Stimulated activated CD4-positive, alpha-beta T cell treated with anti-CD3 and anti-CD28 coated beads, Interleukin-12 subunit alpha, Interleukin-12 subunit beta, amount 100 ng/mL, for 48 hours (primary cell): ENCODE measurements at places on chromosomes 7 and 10.

DNA sequence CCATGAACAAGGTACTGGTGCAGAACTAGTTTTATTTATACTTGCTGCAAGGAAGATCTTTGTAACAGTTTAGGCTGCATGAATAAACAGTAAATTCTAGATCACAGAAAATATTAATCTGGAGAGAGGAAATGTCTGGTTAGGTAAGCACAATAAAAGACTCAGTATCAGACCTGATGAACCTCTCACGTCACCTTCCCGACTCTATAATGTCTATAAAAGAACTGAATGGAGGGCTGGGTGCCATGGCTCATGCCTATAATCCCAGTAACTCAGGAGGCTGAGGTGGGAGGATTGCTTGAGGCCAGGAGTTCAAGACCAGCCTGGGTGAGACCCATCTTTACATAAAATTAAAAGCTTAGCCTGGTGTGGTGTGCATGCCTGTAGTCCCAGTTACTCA lies 65.9 kb downstream of the FAM171A1 start:
- no peak for DNase-seq

DNA sequence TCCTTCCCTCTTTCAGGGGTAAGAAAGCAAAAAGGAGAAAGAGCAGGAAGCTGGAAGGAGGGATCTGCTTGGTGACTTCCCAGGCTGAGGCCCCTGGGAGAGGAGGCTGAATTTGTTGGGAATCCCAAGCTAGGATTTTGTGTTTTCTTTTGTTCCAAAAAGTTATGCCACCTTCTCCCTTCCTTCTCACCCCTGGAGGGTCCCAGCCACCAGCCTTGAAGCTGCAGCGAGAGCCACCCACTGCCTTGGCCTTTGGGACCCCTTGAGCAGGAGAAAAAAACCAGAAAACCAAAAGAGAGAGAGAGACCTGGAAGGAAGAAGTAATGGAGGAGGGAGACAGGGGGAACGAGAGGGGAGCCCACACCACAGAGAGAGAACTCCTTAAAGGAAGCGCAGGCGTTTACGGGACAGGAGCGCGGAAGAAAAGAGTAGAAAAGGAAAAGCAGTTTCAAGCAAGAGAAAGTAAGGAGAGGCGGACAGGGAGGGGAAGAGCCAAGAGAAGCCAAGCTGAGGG lies 7.2 kb downstream of the VAX1 start:
- no peak for DNase-seq

- DNase-seq: no peak
Measured at GRCh38 chr7:39105720-39106119, 128.0 kb downstream of the POU6F2 start.

GRCh38 chr7:149690688-149691446 lies 82.5 kb downstream of the ZNF467 start:
- DNase-seq: no peak

- DNase-seq: no peak
Measured at GRCh38 chr7:24419511-24419910, 135.5 kb downstream of the NPY start.

DNA sequence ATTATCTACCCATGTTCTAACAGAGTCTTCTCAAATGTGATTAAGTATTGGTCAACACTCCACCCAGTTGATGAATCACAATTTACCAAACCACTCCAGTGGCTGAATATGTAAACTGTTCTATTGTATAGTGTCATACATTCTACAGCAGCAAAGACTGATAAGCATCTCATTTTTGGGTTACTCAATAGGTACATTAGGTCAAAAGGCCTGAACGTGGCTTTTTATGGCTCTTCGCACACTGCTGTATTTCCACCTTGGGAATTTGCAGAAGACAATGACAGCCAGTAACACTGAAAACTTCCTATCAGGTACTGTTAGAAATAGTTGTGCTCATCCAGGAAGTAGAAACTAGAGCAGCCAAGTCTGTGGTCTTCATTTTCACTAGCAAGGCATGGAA lies 166.9 kb downstream of the GLI3 start:
- no peak for DNase-seq

- no peak for DNase-seq
Measured at GRCh38 chr7:44283381-44284211, 41.8 kb downstream of the CAMK2B start.

GRCh38 chr10:79241629-79241989 lies 105.7 kb upstream of the PPIF start:
- DNase-seq: no peak

DNA sequence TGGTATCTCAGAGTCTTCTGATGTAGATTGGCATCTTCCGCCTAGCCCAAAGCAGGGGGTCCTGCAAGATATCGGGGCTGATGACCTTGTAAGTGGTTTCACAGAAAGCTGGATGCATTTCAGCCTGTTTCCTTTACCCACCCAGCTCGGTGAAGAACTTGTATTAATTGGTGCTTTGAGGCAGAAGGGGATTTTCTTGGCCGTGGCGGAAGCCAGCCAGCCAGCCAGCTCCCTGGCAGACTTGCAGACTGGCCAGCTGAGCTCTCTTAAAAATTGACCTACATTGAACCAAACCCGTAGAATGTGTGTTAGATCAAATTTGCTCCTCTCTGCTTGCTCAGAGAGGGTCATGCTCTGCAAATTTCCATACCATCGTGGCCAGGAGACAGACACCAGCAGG lies 218.4 kb downstream of the ADAM12 start:
- DNase-seq: no peak

DNA sequence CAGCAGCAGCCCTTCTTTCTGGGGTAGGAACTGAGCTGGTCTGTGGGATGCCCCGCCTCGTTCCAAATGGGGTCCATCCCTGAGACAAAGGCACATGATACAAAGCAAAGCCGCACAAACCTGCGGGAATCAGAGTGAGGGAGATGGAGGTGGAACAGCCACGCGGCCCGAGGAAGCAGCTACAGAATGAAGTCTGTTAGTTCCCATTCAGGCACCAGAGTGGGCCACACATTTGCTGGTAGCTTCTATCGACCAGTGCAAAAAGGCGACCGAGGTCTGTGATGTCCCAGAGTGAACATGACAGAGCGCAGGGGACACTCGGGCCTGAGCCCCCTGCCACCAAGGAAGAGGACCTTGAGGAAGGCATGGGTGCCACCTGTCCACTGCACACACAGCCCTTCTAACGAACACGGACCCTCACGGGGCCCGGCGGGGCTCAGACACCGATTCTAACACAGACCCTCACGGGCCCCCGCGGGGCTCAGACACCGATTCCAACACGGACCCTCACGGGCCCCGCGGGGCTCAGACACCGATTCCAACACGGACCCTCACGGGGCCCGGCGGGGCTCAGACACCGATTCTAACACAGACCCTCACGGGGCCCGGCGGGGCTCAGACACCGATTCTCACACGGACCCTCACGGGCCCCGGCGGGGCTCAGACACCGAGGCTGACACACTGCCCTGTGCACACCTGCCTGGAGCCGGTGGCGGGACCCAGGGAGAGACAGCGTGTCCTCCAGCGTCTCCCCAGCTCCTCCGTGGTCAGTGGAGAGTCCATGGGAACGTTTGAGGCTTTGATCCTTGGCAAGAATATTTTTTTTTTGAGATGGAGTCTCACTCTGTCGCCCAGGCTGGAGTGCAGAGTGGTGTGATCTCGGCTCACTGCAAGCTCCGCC lies 32.8 kb upstream of the FAM20C start:
- no peak for DNase-seq

DNA sequence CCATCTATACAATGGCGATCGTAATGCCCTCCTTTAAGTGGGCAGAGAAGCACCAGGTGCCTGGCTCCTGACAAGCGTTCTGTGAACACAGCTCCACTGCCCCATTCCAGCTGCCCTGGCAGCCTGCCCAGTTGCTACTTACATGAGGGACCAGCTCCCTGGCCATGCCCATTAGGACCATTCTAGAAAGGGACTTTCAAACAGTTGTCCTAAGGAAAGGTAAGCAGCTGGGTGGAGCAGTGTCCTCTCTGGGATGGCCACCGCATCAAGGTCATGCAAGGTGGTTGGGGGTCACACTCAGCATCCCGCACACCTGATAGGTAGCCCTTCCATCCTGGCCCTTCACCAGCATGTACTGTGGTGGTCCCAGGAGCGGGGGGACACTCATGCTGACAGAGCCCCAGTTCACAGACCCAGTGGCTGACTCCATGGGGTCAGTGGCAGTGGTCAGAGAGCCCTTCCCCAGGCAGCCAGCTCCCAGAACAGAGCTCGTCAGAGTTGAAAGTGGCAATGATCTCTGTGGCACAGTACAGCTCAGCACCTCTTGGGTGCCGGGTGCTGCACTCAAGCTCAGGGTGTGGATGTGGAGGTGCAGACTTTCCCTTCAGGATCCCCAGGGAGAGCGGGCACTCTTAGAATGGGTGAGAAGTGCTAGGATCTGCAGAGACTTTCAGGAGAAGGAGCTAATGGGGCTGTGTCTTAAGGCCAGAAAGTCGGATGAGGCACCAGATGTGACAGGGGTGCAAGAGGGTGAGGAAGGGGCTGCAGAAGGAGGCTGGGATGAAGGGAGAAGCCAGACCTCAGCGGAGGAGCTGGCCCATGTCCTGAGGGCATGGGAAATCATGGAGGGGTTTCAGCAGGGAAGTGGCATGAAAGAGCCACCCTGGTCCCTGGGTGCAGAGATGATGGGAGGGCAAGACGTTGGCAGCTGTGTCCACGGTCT lies 10.9 kb downstream of the MMRN2 start:
- DNase-seq: no peak

DNA sequence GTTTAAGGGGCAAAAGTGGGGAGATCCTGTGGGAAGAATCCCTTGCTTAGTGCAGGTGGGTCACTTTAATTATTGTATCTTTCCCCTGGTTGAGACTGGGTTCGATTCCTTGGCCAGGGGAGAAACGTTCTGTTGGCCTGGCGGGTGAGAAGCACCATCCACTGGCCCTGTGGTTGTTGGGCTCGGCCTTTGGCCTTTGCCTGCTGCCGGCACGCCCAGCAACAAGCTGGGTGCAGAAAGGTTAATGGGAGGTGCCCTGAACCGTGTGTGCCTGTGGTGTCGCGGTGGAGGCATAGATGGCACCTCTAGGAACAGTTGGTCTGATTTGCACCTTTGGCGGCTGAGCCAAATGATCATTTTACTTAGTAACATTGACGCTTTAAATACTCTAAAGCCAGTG lies 363.6 kb upstream of the CNTNAP2 start:
- DNase-seq: no peak

GRCh38 chr7:40041456-40041855 lies 91.4 kb downstream of the CDK13 start:
- no peak for DNase-seq

DNA sequence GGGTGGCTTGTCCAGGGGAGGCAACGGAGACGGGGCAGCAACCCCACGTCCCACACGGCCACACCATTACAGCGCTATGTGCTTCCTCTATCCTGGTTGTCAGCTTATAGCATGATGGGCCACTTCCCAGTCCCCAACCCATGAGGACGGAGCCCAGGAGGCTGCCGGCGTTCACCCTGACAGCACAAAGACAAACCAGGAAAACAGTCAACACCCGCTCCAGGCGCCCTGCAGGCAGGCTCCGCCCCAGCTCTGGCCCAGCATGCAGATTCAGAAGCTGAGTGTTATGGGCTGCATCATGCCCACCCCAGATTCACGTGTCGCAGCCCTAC lies 14.8 kb downstream of the WDR86 start:
- no peak for DNase-seq

DNA sequence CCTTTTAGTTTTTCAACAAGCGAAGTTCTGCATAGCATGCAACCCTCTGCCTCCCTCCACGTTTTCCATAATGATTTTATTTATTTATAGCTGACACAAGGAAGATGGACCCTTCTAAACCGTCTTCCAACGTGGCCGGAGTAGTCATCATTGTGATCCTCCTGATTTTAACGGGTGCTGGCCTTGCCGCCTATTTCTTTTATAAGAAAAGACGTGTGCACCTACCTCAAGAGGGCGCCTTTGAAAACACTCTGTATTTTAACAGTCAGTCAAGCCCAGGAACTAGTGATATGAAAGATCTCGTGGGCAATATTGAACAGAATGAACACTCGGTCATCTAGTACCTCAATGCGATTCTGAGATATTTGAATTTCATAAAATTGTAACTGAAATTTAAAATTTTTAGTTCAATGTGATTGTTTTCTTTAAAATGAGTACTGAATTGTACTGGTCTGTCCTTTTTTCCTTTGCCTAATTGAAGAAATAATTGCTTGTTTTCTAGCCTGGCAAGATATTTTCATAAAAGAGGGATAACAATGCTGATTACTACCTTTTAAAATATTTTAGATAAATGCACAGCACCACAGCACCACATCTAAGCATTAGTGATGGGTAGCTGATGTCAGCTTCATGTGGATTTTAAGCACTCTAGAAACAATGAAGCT lies 41.5 kb upstream of the SLC39A12 start:
- no peak for DNase-seq

- DNase-seq: no peak
Measured at GRCh38 chr7:96041171-96041570, 268.8 kb downstream of the DYNC1I1 start.

- no peak for DNase-seq
Measured at GRCh38 chr7:106041140-106041717, 70.9 kb downstream of the SYPL1 start.

- DNase-seq: no peak
Measured at GRCh38 chr7:98603399-98603788, 13.7 kb upstream of the NPTX2 start.

DNA sequence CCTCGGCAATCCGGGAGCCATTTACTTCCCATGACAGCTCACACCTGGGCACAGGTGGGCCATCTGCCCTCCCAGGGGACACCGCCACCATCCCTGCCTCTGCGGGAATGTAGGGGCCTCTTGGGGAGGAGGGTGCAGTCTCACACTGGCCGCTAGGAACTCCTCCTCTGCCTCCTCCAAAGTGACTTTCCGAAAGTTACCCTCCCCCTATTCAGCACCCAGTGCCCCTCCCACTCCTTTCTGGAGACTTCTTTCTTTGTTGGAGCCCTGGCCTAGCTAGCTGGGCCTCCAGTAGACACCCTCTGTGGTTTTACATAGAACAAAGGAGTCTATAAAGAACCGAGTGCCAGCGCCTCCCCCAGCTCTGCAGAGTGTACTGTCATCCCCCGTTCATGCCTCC lies 45.8 kb upstream of the MNX1 start:
- DNase-seq: no peak

DNA sequence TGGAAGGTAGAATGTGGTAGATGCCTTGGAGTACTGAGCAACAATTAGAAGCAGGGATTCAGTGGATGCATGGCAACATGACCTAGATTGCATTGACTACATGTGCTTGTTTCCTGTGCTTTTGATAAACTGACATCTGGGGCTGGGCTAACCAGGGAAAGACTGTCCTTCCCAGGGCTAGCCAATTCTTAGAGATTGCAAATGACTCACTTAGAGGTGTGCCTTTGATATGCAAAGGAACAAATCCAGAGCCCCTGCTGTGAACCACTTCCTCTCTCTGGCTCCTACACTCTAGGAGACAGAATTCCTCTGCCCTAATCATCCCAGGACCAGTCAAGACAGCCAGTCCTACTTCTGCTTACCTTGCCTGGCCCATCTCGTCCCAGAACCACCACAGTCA lies 651.5 kb downstream of the LRMDA start:
- DNase-seq: no peak

DNA sequence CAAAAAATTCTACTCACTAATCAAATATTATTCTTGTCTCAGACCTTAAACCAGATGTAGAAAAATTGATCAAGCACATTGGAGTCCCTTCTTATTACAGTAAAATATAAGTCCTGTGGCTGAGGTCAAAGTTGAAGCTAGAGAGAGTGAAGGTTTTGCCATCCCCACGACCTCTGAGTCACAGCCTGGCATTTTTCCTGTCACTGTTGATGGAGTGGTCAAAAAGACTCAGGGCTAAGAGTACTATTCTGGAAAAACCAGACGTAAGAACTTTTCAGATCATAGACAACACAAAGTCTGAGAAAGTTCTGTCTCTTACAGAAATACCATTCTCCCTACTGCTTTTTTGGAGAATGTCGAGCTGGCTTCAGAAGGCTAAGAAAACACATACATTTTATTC lies 323.7 kb upstream of the ANKRD30A start:
- DNase-seq: no peak

GRCh38 chr7:13110107-13110506 lies 422.7 kb downstream of the ARL4A start:
- DNase-seq: no peak
